Aorta (tissue), 5 donors: ENCODE measurements at places on chromosomes 7 and 10. TPM values are rescaled to one million over a fixed set of nuclear protein-coding genes. Genes with fewer than 3 reads are reported as not detected.

- no peak for DNase-seq
Measured at GRCh38 chr10:108582387-108582786, 1340.9 kb downstream of the XPNPEP1 start.

- no peak for DNase-seq
Measured at GRCh38 chr10:753530-753929, 64.1 kb upstream of the DIP2C start.

DNA sequence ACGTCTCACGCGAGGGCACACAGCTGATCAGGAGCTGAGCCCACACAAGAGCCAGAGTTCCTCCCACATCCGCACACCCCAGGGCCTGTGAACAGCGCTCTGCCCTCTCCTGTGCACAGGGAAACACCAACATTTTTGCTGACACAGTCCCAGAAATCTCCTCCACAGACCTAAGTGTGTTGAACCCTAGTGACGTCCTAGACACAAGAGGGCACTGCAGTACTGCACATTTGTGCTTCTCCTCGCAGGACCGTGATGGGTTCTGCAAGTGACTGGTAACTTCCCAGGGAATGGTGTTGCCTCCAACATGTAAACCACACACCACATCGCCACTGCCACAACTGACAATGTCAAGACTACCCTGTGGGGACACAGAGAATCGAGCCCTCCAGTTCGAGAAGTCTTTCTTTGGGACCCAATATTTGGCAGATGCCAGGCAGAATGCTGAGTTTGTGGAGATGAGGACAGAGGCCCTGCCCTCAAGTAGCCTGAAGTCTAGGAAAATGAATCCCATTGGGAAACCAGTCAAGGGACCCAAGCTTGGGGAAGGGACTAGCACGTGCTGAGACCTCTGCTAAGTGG lies 170.3 kb downstream of the PAXIP1 start:
- no peak for DNase-seq

GRCh38 chr7:38178695-38179344 lies 775 bp downstream of the STARD3NL start:
- no peak for DNase-seq

The MINPP1 gene
- total RNA-seq, result 10.3 TPM

The ZNF479 gene
- not detected for total RNA-seq

DNA sequence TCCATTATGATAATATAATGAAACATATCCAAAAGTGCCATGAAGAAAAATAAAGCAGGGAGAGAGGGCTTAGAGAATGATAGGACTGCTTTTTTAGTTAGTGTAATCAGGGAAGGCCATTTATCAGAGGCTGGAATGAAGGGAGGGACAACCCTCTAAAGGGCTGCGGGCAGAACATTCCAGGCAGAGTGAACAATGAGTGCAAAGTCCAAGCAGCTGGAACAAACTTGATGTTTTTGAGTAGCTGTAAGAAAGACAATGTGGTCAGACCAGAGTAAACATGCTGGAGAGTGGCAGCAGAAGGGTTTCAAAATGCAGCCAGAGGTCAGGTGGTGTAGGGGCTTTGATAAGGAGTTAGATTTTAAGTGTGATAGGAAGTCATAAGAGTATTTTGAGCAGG lies 65.6 kb upstream of the CCDC6 start:
- no peak for DNase-seq

- DNase-seq, result no peak
Measured at GRCh38 chr7:98681951-98682350, 64.9 kb downstream of the NPTX2 start.

The EGR2 gene
- total RNA-seq, result 11.4 TPM

DNA sequence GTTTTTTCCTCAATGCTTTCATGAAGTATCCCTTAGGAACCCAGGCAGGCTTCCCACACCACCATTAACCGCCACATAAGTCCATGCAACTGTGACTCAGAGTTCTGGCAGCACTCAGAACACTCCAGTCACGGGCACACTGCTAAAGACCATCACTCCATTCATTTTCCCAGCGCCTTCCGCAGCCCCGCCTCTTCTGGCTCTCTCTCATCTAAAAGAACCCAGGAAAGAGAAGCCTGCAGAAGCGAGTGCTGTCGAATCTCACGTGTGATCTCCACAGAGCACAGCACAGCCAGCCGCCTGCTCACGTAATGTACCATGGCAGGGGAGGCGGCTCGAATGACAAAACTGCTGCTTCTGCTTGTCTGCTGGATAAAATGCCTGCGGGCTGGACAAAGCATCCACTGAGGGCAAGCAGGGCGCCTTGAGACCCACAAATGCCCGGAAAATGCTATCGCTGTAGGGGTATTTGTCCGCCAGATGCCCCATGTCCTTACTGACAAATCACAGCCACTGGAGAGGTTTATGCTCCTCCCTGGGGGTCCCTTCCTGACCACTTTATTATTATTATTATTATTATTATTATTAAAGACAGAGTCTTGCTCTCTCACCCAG lies 1.8 kb downstream of the PSMG3 start:
- DNase-seq, result no peak

GRCh38 chr7:127536394-127536691 lies 49.1 kb downstream of the GCC1 start:
- no peak for DNase-seq

- DNase-seq, result no peak
Measured at GRCh38 chr7:46664453-46664852, 743.4 kb upstream of the IGFBP3 start.

- peak; percentile 49 for DNase-seq
Measured at GRCh38 chr7:80135309-80136104, 876 bp downstream of the GNAI1 start.

The FOXI2 gene
- 0.48 TPM for total RNA-seq

The PRSS37 gene
- total RNA-seq, result not detected

The PTN gene
- 3.2 TPM for total RNA-seq

The C10orf105 gene
- 0.36 TPM for total RNA-seq

DNA sequence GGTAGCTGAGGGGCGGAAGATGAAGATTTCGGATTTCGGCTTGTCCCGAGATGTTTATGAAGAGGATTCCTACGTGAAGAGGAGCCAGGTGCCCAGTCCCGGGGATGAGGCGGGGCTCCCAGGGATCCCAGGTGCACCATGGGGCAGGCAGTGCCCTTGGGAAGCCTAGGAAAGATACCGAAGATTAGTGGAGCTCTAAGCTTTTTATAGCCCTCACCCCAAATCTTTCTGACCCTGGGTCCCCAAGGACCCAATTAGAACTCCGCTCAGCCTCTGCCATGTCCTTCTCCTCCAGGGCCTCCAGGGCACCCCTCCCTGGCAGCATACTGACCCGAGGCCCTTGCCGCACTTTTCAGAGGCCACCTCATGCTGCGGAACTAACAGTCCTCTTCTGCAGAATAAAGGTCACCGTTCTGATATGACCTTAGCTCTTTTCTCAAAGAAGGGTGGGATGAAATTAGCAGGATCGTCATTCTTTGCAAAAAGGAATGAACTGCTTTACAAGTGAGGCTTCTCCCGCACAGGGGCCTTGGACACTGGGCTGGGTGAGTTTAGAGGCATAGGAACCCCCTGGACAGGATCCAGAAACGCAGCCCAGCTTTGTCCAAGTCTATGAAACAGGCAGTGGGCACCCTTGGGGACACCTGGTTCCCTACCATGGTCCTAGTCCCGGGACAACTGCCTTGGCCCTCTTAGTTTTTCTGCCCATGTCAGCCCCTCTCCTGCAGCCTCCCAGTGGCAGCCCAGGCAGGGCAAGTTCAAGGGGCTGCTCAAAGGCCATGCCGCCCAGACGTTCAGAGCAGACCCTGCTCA lies 17.9 kb upstream of the CSGALNACT2 start:
- no peak for DNase-seq

GRCh38 chr7:23357190-23358093 lies 58.3 kb downstream of the MALSU1 start:
- no peak for DNase-seq

- no peak for DNase-seq
Measured at GRCh38 chr7:84923348-84923747, 263.5 kb downstream of the SEMA3D start.

The ACHE gene
- total RNA-seq, result 2.6 TPM

- DNase-seq, result peak; percentile 78
Measured at GRCh38 chr10:79139124-79139835, 70.5 kb downstream of the ZMIZ1 start.

The TIMM23B gene
- total RNA-seq, result 24.0 TPM

The VSTM4 gene
- total RNA-seq, result 24.6 TPM

DNA sequence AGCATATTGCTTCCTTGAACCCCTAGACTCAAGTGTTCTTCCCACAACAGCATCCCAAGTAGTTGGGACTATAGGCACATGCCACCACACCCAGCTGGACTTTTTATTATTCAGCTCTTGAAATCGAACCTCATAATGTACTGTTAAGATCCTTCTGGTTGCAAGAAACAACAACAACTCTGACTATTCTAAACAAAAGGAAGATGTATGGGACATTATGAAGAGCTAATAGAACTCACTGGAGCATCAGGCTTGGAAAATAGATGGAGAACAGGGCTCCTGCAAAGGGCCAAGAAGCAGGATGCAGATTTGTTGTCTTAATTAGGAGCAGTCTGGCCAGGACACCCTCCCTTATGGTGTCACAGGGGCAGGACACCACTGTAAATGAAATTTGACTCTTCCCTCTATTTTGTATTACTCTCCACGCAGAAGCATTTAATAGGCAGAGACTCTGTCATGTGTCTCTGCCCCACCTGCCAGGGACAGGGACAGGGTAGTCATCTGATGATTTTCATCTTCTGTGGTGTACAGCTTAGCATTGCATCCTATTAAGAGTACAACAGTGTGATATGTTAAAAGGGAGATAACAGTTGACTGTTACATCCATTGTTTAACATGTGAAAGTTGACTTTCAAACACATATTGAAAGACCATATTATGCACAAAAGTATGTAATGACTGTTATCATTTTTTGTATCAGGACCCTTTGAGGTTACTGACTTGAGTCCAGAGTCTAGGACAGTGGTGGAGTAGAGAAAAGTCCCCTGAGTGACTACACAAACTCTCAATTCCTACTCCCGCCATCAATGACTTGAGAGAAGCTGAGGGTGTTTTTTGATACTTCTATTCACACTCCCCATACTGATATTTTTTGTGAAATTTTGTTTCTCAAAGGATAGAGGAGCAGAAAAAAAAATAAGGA lies 157.3 kb downstream of the LRRC4 start:
- DNase-seq, result no peak

The PPP1R9A gene
- total RNA-seq, result 12.0 TPM

The CPA5 gene
- total RNA-seq, result not detected

DNA sequence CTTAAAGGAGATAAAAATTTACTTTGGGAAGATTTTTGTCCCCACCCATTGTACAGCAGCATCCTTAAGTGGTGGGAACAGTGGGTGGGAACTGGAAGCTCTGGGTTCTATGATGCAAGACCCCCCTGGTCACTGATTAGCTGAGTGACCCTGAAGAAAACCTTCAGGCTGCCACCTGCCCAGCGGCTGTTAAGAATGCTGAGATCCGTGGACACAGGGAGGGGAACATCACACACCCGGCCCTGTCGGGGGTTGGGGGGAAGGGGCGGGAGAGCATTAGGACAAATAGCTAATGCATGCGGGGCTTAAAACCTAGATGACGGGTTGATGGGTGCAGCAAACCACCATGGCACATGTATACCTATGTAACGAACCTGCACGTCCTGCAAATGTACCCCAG lies 14.5 kb downstream of the CARD11 start:
- DNase-seq, result no peak

The SCART1 gene
- 7.3 TPM for total RNA-seq

- no peak for DNase-seq
Measured at GRCh38 chr10:30836406-30836805, 195.3 kb downstream of the ZNF438 start.

GRCh38 chr7:139725077-139725476 lies 52.7 kb downstream of the HIPK2 start:
- peak; percentile 42 for DNase-seq

- DNase-seq, result no peak
Measured at GRCh38 chr7:93620057-93620456, 45.5 kb upstream of the CALCR start.

The UCMA gene
- not detected for total RNA-seq

DNA sequence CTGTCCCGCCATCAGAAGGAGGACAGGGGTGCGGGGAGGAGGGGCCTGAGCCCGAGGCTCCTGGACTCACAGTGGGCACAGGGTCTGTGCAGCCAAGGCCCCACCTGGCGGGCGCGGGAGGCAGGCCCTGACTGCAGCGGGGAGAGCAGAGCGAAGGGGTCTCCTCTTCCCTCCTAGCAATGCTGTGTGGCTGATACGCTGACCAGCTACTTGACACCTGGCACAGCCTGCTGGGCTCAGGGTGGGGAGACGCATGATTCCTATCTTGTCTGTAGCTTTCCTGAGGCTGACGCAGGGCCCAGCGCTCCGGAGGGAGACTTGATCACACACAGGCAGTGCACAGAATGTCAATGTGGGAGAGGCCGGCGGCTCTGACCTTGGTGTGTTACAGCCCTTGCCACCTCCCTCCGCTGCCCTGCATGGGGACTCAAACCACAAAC lies 174.9 kb downstream of the ELFN1 start:
- peak; percentile 42 for DNase-seq

The ECHDC3 gene
- 7.3 TPM for total RNA-seq

The MYO1G gene
- total RNA-seq, result 21.3 TPM

The TMEM130 gene
- total RNA-seq, result 15.3 TPM

The ACTL6B gene
- total RNA-seq, result not detected

DNA sequence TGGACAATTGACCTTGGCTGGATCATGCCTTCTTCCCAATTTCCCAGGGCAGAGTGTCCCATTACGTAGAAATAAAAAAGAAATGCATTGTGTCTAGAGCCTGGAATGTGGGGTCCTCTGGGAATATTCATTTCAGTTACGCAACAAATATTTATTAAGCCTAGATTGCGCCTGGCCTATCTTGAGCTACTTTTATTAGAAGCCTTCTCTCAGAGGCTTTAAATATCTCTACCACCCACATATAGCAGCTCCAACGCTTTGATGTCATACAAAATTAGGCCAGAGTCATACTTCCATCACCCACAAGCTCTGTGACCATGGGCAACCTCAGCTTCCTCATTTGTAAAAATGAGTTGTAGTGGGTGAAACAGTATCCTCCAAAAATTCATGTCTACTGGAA lies 24.9 kb upstream of the CARD11 start:
- no peak for DNase-seq

- no peak for DNase-seq
Measured at GRCh38 chr7:80999100-80999499, 80.2 kb upstream of the SEMA3C start.

The UPK3B gene
- 1.7 TPM for total RNA-seq

- DNase-seq, result no peak
Measured at GRCh38 chr7:117458977-117459583, 20.7 kb upstream of the CFTR start.

DNA sequence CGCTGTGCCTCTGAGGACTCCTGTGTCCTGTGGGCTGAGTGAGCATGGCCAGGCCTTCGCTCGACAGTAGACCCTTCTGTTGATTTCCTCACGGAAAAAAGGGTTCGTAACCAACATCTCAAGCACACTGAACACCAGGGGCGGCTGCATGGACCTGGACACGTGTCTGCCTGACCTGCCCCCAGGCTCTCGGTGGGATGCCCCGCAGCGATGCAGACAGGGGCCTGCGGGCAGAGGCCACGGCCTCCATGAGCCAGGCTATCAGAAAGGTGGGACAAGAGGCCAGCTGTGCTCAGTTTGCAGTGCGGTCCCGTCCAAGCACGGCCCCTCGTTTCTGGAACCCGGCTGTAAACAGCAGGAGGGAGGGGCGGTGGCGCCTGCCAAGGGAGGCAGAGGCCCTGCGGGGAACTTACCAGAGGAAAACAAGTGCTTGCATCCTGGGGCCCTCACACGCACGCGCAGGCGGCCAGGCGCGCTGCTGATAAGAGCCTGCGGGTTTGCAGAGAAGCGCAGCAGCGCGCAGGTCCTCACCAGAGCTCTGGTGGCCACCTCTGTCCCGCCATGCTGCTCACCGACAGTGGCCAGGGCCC lies 10.6 kb downstream of the GPR146 start:
- peak; percentile 80 for DNase-seq

The OR2A14 gene
- total RNA-seq, result not detected
